Left colon (tissue), 2 donors: ENCODE measurements at places on chromosomes 2 and 18. TPM values are rescaled to one million over a fixed set of nuclear protein-coding genes. Genes with fewer than 3 reads are reported as not detected.

Gene PRKAG3
- not detected for total RNA-seq

GRCh38 chr18:36534154-36534688 lies 236.7 kb downstream of the FHOD3 start:
- no peak for DNase-seq

DNA sequence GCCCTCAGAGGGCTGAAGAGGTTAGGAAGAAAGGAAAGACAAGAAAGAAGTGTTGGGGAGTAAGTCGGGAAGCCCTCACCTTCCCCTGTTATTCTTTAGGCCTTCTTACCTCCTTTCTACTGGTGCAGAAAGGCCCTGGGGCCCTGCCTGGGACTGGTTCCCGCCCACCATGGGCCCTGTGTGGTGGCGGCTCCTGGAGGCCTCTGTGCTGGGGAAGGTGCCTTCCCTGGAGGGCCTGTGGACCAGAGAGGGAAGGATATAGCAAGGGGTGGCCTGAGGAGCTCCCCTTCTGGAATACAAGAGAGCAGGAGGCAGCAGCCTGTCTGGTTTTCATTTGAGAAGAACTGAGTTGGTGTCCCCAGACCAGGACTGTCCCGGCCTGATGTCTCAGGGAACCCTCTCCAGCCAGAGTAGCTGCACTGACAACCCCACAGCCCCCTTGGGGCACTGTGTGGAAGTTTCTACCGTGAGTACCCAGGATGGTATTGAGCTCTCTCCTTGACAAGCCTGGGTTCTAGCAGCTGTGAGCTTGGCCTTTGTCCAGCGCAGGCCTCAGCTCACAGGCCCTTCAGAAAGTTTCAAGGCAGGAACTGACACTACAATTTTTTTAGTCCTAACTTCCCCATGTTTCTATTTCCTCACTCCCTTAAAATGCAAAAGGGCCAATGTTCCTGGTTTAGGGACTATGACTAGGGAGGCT lies 47.1 kb downstream of the EFR3B start:
- DNase-seq, result no peak

GRCh38 chr2:22076454-22076853 lies 952.7 kb downstream of the TDRD15 start:
- DNase-seq, result no peak

GRCh38 chr2:188668017-188668680 lies 306.0 kb upstream of the COL3A1 start:
- no peak for DNase-seq

DNA sequence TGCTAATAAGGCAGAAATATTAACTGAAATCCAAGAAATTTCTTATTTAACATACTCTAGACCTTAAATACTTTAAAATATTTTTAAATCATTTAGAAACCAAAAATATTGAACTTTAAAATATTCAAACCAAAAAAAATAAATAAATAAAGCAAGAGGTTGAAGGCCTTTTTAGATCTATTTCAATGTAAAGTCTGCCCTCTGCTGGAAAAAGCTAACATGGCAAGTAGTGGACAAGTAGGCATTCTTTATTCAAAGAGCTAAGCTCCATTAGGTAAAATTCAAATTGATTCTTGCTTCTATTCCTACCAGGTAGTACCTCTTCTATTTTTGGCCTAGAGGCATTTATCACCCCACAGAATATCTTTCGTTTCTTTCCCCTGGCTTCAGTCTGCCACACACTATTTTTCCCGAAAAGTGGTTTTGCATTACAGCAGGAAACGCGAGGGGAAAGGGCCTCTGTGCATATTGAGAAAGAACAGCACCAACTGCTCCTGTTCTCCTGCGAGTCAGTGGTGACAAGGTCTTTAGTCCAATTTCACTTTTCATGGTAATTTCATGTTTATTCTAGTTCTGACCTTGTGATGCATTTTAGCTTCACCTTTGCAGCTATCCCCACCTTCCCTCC lies 20.4 kb downstream of the IFIH1 start:
- peak; percentile 52 for DNase-seq

Gene MC2R
- not detected for total RNA-seq

DNA sequence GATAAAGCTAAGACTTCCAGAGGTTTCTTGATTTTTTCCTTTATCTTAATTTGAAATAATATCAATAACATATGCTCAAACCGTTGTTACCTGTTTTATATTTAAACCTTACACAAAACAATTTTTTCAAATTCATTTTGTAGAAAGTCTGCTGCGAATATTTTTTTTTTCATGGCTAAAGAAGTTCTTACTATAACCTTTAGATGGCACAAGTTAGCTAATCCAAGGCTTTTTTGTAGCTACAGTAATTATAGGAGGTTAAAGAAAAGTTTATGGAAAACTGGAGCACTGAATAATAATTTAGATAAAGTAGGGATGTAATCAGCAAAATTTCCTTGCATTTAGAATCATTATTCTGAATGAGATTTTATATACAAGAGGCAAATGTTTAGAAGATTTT lies 78.0 kb upstream of the PNPT1 start:
- no peak for DNase-seq

Gene IL37
- 0.64 TPM for total RNA-seq

GRCh38 chr18:7850446-7850845 lies 283.3 kb downstream of the PTPRM start:
- DNase-seq, result no peak

- no peak for DNase-seq
Measured at GRCh38 chr2:240095556-240096523, 40.3 kb downstream of the COPS9 start.

Gene PDCD1
- total RNA-seq, result not detected

DNA sequence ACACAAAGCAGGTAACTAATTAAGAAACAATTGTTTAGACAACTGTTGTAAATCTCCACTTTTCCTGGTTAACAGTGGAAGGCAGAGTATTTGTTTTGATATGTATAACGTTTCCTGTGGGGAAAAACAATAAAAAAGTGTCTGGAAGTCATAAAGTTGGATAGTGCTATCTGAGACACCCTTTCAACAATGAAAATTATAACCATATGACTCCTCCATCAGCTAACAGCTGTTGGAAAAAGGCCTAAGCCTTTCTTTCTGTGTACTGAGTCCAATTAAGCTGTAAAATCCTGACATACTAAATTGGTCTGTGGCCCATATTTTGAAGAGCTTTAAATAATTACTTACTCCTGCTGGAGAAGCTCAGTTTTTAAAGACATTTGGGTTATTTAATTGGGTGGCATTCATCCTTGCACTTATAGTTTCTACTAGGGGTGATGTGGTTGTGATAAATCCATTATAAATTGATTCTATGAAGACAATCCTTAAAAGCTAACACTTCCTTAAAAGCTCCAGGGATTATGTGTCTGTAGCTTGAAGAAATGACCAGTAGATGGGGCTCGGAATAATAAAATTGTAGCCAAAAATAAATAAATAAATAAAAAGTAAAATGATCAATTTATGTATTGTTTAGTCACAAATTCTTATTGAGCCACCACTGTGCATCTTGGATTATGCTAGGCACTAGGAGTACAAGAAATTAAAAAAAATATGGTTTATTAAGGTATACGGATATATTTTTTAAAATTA lies 698.1 kb upstream of the NXPH2 start:
- DNase-seq, result no peak

- no peak for DNase-seq
Measured at GRCh38 chr18:8695932-8696517, 9.3 kb upstream of the MTCL1 start.

GRCh38 chr18:5618047-5618688 lies 74.4 kb upstream of the EPB41L3 start:
- DNase-seq, result no peak

DNA sequence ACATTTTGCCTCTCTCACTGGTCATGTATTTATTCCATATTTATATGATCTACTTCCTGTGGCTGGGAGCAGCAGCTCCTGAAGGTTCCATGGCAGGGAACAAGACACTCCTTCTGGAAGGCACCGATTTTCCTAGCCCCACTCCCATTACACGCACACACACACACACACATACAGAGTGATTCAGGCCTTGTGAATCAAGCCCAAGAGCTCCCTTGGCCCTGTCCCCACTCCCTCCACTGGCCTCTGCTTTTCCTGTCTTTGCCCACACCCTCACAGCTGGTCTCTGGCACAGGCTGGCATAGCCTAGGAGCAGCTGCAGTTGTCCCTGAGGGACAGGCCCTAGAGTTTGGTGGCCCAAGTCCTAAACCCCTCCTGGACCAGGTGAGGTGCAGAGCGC lies 201.7 kb downstream of the NAPG start:
- no peak for DNase-seq

Gene SP140L
- total RNA-seq, result 18.6 TPM

DNA sequence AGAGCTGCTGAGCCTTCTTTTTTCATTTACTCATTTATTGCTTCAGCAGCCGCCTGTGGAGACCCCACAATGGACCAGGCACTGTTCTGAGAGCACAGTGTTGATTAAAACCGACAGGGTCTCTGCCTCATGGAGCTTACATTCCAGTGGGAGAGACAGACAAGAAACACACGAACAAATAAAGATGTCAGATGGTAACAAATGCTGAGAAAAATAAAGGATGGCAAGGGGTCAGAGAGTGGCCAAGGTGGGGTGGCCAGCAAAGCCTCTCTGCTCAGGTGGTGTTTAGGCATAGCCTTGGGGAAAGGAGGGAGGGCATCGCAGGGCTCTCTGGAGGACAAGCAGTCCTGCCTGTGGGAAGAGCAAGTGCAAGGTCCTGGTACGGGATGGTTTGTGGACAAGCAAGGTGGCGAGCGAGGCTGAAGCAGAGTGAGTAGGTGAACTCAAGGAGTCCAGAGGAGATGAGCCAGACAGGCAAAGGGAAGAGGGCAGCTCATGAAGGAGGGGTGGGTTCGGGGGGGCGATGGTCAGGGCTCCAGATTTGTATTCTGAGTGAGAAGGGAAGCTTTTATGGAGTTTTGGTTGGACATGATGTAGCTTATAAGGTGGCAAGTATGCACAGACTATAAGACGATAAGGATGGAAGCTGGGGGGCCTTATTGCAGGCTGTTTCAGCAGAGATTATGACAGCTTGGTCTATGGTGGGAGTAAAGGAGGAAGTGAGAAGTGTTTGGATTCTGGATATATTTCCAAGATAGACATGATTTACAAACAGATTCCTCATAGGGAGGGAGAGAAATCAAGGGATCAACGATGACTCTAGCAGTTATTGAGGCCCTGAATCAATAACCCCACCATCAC lies 8.8 kb upstream of the ITGB6 start:
- DNase-seq, result no peak

- no peak for DNase-seq
Measured at GRCh38 chr2:226755631-226756030, 44.0 kb downstream of the IRS1 start.

- DNase-seq, result no peak
Measured at GRCh38 chr18:72128649-72129048, 415.5 kb downstream of the CBLN2 start.

Gene SPP2
- not detected for total RNA-seq
